ENCODE measurements at places on chromosomes 16 and 17.

DNA sequence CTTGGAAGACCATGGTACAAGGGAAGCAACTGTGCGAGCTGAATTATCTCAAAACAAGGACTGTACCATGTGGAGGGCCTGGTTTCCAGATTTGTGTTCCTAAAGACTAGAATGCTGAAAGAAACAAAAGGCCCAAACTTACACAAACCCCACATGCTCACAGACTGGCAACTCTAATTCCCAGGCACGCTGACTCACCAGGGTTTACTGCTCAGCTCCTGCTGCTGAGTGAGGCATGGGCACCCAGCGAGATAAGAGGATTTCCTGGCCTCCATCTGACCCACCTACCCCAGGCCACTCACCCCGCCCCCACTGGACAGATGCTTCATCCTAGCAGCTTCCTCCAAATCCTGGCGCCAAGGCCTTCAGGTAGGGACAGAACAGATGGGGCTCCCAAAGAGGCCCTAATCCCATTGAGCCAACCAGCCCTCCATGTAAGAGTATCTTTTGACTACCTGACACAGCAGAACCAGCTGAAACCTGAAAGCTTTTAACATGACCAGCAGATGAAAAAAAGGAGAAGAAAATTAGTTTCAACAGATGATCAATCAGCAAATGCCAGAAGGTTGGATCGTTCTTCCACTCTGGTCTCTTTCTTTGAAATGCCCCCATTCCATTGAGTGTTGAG is 33.9 kb downstream of the DCUN1D3 start:
- peak; percentile 57 for DNase-seq

GRCh38 chr16:23711785-23712184 is 1.2 kb downstream of the ERN2 start:
- DNase-seq = no peak

- DNase-seq = no peak
These were observed 841.5 kb downstream of the CDH11 start for GRCh38 chr16:64280317-64280716.

DNA sequence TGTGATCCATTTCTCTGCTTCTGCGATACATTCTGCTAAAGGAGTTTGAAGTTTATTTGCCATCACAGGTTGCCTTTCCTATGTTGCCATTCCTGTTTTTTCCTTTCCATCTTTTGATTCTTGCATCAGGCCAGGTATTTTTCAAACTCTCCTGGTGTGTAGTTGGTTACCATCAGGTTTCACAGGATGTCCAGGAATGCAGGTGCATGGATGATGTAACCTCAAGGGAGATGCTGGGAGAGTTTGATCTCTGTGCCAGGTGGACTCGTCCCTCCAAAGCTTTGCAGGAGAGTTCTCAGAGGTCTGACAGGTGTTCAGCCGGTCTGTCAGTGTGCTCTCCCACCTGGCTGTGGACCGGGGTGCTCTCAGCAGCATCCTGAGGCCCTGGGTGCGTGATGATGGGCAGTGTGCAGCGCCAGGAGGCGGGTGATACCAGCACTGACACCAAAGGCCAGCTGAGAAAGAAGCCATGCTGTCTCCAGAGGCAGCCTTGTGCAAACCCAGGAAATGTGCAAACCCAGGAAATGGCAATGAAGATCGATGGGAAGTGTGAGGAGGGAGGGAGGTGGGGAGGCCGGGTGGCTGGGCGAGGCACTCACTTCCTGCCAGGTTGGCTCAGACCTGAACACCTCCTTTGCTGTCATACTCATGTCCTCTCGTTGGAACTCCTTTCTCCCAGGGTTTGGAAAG is 1.7 kb downstream of the ATP2C2 start:
- DNase-seq = peak; percentile 92

Measured in NCI-H510A treated with DMSO at 0.1 percent for 48 hours (cell line).